HCT116 (cell line): ENCODE measurements at places on chromosomes 5 and 9.

DNA sequence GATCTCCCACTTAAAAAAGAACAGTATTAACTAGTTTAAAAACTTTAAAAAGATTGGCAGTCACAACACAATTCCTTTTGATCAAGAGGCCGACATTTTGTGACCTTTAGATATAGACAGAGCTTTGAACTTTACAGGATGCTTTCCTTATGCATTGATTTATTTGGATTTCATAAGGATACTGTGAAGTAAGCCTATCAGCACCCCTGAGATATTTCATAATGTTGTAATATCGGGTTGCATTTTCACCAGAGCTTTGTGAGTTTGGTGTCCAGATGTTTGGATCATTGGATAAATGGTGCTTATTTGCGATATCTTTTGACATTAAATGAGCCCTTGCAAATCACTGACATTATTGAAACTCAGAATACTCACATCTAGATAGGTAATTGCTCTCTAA, 7.7 kb downstream of the PALM2AKAP2 start:
- H3K36me3 ChIP-seq: no peaks in the 10 kb centered on the region
- no peak for DNase-seq
- H3K4me3 ChIP-seq: no peak overlapping the region
- no peaks in the 10 kb centered on the region for H3K4me1 ChIP-seq

- no peaks in the 10 kb centered on the region for H3K36me3 ChIP-seq
- H3K27ac ChIP-seq: no peak overlapping the region
- H3K4me1 ChIP-seq: 0 out of 2 replicates have a peak, but pooled peaks cover 4% of the 10 kb centered on the region
- DNase-seq: no peak
- no peak overlapping the region for H3K4me3 ChIP-seq
Measured at GRCh38 chr5:74261866-74262265, 378.7 kb downstream of the ENC1 start.

- no peaks in the 10 kb centered on the region for H3K27me3 ChIP-seq
- no peak overlapping the region for H3K4me3 ChIP-seq
- peaks cover 3% of the 10 kb centered on the region for H3K4me1 ChIP-seq
- no peak overlapping the region for H3K27ac ChIP-seq
Measured at GRCh38 chr5:149352169-149352568, 5.7 kb upstream of the PCYOX1L start.

DNA sequence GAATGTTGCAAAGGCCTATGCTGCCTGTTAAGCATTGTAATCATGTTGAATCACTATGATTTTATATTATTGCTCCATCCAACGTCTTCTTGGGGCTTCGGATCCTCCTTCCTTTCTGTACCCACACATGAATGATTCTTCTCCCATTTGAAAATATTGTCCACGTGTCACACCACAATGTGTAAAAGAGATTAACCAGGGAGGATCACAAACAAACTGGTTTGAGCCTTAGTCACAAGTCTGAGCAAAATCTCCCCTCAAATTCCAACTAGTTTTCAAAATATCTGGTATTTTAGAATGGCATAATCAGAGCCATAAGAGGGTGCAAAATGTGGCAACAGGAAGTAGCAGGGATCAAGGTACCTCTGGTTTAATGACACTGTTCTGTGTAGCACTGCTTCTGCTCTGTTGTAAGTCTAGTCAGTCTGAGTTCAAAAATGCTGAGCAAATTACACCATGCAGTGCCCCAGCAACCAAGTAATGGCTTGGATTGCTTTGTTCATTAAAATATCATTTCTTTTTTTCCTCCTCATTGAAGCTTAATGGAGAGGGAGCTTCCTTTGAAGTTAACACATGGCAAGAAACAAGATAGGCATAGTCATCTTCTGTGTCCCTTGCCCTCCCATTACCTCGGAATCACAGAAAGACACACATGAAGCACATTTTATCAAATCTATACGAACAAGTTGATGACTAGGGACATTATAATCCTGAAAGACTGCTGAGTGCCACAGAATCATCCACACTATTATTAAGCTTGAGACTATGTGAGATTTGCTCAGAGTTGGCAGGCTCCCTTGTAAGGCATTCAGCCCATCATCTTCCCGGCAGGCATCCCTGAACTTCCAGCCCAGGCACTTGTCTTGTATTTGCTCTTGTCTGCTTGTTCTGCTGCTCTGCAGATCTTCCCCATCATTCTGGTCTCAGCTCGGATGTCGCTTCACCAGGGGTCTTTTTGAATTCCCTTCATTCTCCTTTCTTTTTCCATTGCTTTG, 102.0 kb upstream of the PRLR start:
- DNase-seq: no peak
- H3K27ac ChIP-seq: no peak overlapping the region
- H3K27me3 ChIP-seq: no peaks in the 10 kb centered on the region
- no peaks in the 10 kb centered on the region for H3K4me1 ChIP-seq

GRCh38 chr5:103445426-103446035, 117.1 kb downstream of the NUDT12 start:
- H3K4me3 ChIP-seq: no peak overlapping the region
- H3K4me1 ChIP-seq: no peaks in the 10 kb centered on the region
- H3K27ac ChIP-seq: no peak overlapping the region
- H3K36me3 ChIP-seq: no peaks in the 10 kb centered on the region
- H3K27me3 ChIP-seq: no peaks in the 10 kb centered on the region

DNA sequence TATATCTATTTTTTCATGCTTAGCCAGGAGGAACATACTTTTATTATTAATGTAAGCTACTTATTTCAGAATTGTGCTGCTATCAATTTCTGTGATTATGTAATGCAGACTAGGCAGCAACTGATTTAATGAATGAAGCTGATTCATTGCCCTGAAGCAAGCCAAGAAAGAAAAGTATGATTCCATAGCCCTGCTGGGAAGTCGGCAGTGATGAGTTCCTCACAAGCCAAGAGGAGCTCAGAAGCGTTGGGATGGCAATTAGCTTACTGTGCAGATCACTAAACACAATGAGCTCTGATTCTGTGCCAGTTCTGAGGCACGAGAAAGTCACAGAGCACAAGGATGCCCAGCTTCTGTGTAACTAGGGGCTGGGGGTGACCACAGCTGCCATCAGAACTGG, 254.3 kb upstream of the KLF9 start:
- no peak for DNase-seq
- H3K27me3 ChIP-seq: peaks cover 32% of the 10 kb centered on the region; the same call in 1 of the 2 replicates
- H3K27ac ChIP-seq: no peak overlapping the region
- H3K4me3 ChIP-seq: no peak overlapping the region
- H3K36me3 ChIP-seq: no peaks in the 10 kb centered on the region

DNA sequence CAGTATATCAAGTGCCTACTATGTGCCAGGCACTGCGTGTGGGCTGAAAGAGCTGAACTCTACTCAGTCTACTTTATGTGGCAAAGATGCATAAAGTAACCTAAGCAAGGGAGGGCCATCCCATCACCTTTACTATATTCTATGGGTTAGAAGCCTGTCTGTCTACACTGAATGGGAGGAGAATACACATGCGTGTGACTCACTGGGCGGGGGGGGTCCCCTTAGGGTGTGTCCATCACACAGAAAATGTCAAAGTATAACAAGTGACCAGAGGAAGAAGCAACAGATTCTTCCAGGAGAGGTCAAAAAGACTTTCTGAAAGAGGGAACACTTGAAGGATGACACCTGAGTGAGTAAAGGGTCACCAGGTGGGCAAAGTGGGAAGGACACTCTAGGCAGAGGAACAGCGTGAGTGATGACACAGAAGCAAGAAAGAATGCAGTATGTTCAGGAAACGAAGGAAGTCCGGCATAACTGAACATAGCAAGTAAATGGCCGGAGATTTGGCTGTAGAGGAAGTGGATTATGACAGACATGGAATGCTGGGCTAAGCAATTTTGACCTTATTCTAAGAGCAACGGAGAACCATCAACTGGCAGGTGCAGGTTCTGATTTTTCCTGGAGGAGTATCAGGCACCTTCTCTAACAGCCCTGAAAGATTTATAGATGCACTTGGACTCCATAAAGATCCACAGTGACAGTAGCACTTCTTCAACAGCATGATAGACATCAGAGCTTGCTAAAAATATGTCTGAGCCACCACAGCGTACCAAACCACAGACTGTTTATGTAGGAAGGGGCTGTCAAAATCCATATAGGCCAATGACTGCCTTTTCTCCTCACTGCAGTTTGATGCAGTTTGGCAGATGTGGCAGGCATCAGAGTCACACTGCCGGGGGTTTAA, 8.0 kb upstream of the WHRN start:
- no peaks in the 10 kb centered on the region for H3K36me3 ChIP-seq
- H3K27ac ChIP-seq: no peak overlapping the region
- no peaks in the 10 kb centered on the region for H3K4me1 ChIP-seq
- no peak for DNase-seq
- H3K27me3 ChIP-seq: peaks cover 12% of the 10 kb centered on the region; the same call in 1 of the 2 replicates
